ENCODE measurements at places on chromosomes 4 and X.

- no peak for DNase-seq
These were observed 372.7 kb downstream of the INPP4B start for GRCh38 chr4:142473218-142473959.

DNA sequence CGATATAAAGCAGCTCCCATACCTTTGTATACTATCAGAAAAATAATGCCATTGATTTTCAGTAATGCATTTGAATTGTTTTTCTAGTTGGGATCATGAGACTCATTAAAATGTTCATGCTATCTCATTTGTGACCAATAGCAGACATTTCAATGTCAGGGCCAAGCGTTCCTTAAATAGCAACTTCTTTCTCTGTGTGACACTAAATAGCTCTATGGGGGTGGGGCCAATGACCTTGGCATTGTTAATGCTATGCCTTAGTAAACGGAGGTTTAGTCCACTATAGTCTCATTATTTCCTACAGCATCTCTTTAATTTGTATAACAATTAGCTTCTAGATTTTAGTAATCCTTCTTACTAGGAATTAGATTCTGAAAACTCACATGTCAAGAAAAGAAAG, 48.6 kb upstream of the ARHGAP24 start:
- no peak for DNase-seq

DNA sequence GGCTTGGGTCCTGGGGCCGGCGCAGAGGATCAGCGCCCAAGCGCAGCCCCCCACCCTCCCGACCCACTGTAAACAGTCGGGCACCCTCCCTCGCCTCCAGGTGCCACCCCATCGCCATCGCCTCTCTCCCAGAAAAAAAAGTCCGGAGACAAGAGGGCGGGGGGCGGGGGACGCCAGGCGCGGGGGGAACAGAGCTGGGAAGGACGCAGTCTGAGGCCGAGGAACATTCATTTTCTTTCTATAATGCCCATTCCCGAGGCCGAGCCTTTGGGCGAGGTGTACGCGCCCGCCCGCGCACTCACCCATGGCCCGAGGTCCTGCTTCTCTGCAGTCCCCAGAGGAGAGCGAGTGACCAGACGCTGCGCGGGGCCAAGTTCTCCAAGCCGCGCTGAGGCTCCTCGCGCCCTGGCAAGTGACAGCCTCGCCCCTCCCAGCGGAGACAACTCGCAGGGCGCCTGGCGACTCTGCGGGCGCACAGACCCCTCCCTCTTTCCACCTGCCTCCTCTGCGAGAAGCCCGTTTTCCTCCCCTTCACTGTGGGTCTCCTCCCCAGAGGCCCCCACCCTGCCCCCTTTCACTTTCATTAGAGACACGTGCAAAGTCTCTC, 63.5 kb upstream of the WDR17 start:
- DNase-seq = no peak

GRCh38 chr4:71009890-71010588, 16.6 kb downstream of the DCK start:
- DNase-seq = peak; percentile 64

DNA sequence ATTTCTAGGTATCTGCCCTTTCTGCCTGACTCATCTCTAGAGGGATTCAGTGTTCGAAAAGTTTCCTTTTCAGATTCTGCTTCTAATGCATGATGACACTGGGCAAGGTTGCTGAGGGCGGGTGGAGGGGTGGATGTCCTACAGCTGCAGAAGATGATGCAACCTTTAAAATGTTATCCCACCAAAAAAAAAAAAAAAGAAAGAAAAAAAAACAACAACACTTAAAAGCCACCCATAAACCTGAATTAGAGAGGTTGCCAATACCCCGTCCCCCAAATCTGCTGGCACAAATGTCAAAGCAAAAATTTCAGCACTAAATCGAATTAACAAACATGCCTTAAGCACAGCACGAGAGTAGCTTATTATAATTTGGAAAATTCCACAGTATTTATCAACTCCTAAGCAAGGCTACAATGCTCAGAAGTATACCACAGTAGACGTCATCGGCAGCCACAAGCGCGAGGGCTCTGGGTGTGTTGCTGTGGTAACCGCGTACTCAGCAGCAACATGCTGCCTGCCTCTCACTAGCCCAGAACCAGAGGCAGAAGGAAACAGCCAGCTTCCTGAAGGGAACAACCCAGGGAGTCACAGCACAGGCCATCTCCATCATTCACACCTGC, 167.5 kb upstream of the MAP3K15 start:
- no peak for DNase-seq

GRCh38 chrX:152822383-152823086, 8.0 kb downstream of the CETN2 start:
- DNase-seq = no peak

GRCh38 chr4:38536716-38537115, 127.3 kb upstream of the KLF3 start:
- no peak for DNase-seq

GRCh38 chr4:94689155-94689860, 68.4 kb upstream of the BMPR1B start:
- DNase-seq = no peak

DNA sequence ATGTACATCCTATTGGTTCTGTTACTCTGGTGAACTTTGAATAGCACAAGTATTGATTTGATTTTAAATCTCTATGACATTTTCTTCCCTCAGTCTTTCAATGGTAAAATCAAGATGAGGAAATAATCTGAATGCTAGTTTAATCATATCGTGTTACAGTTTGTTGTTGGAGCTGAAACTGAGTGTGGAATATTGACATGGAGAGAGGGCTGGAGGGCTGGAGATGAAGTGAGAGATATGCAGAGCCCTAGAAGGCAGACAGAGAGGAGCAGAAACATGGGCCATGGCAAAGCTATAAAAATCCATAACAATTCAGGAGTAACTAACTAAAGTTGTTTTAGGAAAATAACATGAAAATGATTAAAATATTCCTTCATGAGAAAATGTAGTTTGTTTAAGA, 141.1 kb downstream of the BANK1 start:
- DNase-seq = no peak

- no peak for DNase-seq
These were observed 48.7 kb downstream of the CLOCK start for GRCh38 chr4:55498051-55498450.
